ENCODE measurements at places on chromosomes 4 and X.

DNA sequence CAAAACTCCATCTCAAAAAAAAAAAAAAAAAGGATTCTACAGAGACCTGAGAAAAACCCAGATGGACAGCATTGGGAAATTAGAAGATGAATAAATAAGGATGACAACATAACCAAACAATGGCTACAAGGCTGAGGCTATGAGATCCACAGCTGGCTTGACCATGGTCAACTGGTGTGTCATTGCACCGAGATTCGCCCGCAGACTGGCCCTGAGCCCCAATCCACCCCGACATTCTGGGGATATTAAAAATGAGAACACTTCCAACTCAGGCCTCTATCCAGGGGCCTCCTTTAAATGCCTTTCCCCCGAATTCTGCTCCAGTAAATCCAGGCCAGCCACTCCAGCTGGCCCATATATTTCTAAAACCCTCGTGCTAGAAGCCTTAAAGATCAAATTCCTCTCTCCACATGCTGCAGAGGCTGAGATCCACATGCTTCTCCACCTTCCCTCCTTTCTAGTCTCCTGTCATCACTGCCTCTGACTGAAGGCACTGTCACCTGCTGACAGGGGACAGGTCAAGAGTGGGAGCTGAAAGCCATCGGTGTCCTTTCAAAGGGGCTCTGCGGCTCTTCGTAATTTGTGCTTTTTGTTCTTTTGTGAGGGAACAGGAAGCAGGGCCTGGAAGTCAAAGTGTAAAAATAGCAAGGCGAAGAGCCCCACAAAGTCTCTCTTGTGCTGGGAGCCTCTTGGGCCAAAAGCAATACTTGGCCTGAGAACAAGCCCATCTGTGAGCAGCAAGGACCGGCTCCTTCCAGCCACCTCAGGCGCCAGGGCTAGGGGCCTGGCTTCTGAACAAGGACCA is 203.7 kb downstream of the NSUN7 start:
- no peak for DNase-seq

GRCh38 chrX:132883358-132883915 is 75.0 kb downstream of the HS6ST2 start:
- no peak for DNase-seq

DNA sequence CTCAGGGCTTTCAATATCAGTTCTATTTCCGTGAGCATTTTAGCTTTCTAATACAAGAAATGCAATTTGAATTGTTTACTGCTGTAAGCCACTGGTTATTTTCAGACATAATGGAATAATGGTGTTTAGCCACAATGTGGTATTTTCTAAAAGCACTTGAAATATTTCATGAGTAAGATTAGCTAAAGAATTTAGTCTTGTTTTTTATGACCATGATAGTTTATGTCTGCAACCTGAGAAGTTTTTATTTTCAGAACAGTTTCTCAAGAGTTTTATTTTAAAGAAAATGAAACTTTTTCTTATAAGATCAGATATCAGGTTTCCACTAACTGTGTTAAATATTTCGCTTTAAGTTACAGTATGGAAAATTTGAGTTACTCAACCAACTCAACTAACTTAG is 60.2 kb downstream of the SLIT2 start:
- DNase-seq = no peak

DNA sequence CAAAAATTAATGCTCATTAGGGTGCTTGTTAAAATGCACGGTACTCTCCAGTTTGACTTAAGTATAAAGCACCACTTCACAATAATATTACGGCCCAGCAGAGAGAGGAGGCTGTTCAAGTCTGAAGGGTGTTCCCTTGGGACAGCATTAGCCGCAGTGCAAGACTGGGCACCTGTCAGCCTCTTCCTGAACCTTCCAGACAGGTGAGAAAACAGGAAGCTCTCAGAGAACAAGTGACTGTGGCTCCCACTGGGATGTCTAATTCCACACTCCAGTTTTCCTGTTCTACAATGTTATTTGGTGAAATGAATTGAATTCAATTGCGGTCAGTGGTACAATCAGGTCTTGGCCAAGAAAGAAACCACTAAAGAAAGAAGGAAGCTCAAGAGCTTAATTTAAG is 414.4 kb downstream of the SMARCA1 start:
- no peak for DNase-seq
